Sigmoid colon (tissue), 7 donors: ENCODE measurements at places on chromosomes 16 and 17. TPM values are rescaled to one million over a fixed set of nuclear protein-coding genes. Genes with fewer than 3 reads are reported as not detected.

GRCh38 chr16:12628536-12628935, 175.2 kb downstream of the CPPED1 start:
- H3K4me1 ChIP-seq: no peaks in the 10 kb centered on the region
- no peak overlapping the region for H3K4me3 ChIP-seq
- H3K36me3 ChIP-seq: no peaks in the 10 kb centered on the region
- no peak for DNase-seq
- H3K27ac ChIP-seq: no peak overlapping the region

- no peak for DNase-seq
- no peak overlapping the region for H3K4me3 ChIP-seq
- peaks cover 9% of the 10 kb centered on the region for H3K27me3 ChIP-seq
These were observed 5.1 kb downstream of the RGS11 start for GRCh38 chr16:270381-271255.

GRCh38 chr16:71610936-71611871, 14.8 kb upstream of the MARVELD3 start:
- H3K4me1 ChIP-seq: no peaks in the 10 kb centered on the region
- no peak for DNase-seq
- H3K4me3 ChIP-seq: no peak overlapping the region
- no peaks in the 10 kb centered on the region for H3K36me3 ChIP-seq

RAMP2 gene
- total RNA-seq: 16.8 TPM

MRPL58 gene
- 57.1 TPM for total RNA-seq

GRCh38 chr17:44924107-44924544, 8.8 kb upstream of the GFAP start:
- H3K4me3 ChIP-seq: no peak overlapping the region
- no peak overlapping the region for H3K27ac ChIP-seq
- H3K4me1 ChIP-seq: no peaks in the 10 kb centered on the region
